ENCODE measurements at places on chromosomes 5 and 9.

DNA sequence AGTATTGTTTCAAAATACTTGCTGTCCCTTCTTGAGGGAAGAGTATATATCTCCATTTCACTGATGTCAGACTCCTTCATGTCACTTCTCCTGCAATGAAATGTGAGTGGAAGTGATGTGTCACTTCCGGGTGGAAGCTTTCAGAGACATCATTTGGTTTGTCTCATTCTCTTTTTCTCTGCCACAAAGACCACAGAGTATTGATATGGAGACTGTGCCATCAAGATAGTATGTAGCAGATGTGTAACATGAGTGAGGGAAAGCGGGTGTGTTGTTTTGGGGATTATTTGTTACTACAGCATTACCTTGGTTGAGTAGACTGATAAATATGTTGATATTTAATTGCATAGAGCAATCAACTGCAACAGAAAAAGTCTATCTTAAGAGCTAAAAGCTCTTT is 169.8 kb downstream of the FBXL7 start:
- DNase-seq, result no peak

GRCh38 chr9:19461135-19461534 is 52.3 kb downstream of the ACER2 start:
- no peak for DNase-seq

GRCh38 chr5:91125916-91126315 is 257.2 kb downstream of the ARRDC3 start:
- DNase-seq, result peak; percentile 24

GRCh38 chr5:127643607-127644006 is 5.3 kb upstream of the CTXN3 start:
- no peak for DNase-seq

- no peak for DNase-seq
These were observed 795.1 kb upstream of the CDH6 start for GRCh38 chr5:30398423-30398822.

DNA sequence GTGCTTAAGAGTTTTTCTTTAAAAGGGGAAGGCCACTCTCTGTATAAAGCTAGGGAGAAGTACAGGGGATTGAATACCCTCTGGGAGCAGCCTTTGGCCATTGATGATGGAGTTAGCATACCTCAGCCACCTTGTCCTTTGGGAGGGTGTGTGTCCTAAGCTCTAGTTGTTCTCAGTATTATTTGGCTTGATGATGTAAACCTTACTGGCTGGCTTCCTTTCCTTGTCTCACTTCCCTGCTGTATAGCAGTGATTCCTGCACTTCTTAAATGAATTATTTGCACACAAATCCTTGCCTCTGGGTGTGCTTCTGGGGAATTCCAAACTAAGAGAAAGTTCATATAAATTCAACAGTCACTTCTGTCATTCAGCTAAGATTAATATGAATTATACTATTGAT is 234.9 kb upstream of the RIOK2 start:
- DNase-seq, result no peak

DNA sequence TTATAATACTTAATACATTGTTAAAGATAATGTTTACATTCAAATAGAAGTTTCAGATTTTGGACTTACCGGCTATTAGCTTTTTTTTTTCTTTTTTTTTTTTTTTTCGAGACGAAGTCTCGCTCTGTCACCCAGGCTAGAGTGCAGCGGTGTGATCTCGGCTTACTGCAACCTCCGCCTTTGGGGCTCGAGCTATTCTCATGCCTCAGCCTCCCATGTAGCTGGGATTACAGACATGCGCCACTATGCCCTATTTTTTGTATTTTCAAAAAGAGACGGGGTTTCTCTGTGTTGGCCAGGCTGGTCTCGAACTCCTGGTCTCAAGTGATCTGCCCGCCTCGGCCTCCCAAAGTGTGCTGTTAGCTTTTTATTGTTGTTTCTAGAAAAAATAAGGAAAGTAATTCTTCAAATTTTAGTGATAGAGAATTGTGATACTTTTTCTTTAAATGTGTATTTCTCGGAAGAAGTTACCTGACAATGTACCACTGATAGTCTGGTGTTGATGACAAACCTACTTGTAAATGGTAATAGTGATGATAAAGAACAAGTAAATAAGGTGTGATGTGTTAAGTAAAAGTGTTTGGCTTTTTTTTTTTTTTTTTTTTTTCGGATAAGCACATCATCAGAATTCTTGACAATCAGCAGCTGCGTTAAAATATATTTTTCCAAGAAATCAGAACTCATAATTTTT is 2.7 kb downstream of the CDC42SE2 start:
- no peak for DNase-seq

GRCh38 chr5:33800241-33800950 is 91.4 kb downstream of the ADAMTS12 start:
- DNase-seq, result no peak

DNA sequence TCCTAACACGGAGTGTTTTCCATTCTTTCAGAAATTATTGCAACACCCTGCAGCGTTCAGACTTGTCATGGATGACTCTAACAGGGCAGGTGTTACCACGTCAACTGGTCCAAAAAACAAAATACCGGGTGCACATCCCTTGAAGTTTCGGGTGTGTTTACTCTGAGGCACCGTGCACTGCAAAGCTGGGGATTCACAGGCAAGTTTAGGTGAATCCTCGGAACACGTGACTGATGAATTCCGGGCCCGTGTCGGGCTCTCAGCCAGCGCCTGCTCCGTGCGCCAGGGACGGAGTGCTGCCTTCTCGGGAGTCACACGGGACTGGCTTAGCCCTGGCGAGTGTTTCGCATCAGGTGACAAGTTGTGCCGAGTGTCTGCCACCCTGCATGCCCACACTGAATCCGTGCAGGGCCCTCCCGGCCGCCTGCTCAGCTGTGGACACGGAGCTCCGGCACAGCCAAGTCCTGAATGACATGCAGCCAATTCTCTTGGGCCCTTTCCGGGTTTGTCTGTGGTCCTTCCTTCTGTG is 66.0 kb upstream of the IRX4 start:
- DNase-seq, result no peak

GRCh38 chr5:10707198-10708142 is 53.6 kb downstream of the DAP start:
- DNase-seq, result no peak

- DNase-seq, result peak; percentile 86
These were observed at the start of gene ZNF454 for GRCh38 chr5:178940569-178941360. Gene ZNF454 (plus strand): TSS chr5:178941198. CDS start chr5:178942792, 1,594 bp downstream.

DNA sequence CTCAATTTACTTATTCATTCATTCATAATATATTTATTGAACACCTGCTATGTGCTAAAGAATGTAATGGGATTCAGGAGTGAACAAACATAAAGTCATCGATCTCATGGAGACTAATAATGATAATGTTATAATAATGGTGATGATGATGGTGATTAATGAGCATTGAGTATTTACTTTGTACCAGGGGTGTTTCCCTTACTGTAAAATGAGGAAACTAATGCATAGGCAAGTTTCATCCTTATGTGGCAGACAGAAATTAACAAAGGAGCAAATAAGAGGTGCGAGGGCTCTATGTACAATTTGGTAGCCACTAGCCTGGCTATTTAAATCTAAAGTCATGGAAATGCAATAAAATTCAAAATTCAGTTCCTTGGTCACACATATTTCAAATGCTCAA is 11.1 kb upstream of the LCP2 start:
- DNase-seq, result no peak

- DNase-seq, result no peak
These were observed 5.1 kb downstream of the RNF14 start for GRCh38 chr5:141973871-141974595.

- DNase-seq, result no peak
These were observed 5.5 kb downstream of the EXOSC2 start for GRCh38 chr9:130699047-130699446.

DNA sequence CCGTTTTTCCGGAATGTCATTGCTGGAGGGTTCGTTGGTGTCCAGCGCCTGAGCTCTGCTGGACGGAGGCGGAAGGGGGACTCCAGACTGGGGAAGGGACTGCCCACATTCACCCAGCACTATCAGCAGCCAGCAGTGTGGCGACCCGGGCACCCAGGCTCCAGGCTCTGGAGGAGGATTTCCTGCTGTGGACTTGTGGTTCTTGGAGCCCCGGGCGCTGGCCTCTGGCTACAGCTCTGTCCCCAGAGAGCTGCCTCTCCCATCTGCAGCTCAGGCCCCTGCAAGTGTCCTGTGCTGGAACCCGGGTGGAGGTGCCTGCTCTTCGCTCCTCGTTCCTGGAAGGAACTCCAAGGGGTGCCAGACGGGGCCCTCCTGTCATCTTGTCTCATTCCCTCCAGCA is 152.6 kb downstream of the RGS3 start:
- no peak for DNase-seq

DNA sequence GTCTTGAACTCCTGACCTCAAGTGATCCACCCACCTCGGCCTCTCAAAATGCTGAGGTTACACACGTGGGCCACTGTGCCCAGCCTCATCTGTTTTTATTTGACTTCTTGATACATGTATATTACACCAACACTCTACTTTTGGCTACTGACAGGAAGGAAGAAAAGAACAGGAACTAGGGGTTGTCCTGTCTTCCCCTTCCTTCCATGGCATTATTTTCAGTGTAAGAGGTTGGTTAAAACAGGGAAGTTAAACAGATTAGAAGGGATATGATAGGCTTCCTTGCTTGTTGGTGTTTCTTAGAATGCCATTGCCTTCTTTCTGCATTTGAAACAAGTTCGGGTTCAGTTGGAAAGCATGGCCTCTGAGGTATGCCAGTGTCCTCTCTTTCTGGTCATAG is 312.8 kb downstream of the NDUFS4 start:
- DNase-seq, result no peak

GRCh38 chr5:135739383-135739981 is 95.0 kb upstream of the SLC25A48 start:
- no peak for DNase-seq

DNA sequence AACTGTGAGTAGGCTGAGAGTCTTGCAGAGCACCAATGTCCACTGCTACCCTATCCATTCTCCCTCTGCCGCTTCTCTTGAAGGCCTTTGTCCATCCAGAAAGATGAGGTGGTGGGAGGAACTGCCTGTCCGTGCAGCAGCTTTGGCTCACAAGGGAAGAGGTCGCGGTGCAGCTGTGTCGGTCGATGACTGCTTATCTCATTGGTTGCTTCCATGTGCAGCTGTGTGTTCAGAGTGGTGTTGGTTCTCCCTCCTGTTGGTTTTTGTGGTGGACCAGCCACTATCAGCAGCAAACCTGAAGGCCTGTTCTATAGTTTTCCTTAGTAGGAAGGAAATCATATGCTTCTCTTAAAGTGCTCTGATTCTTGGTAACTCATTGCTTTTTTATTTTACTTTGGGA is 40.7 kb downstream of the SPTAN1 start:
- DNase-seq, result no peak

DNA sequence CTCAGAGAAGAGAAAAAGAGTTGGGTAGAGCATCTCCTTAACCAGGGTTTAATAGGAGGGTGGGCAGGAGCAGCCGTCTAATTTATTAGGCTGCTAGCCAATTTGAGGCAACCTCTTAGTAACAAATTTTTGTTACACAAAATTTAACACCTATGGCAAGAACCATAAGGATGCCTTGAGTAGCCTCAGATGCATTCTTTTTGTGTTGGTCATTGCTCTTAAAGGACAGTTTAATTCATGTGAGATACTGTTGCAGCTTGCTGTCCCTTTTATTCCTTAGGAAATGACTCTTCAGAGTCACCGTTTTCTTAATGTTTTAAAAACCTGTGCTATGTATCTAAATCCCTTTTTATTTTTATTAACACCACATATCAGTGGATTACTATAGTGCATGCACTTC is 255.1 kb downstream of the MAST4 start:
- DNase-seq, result no peak

DNA sequence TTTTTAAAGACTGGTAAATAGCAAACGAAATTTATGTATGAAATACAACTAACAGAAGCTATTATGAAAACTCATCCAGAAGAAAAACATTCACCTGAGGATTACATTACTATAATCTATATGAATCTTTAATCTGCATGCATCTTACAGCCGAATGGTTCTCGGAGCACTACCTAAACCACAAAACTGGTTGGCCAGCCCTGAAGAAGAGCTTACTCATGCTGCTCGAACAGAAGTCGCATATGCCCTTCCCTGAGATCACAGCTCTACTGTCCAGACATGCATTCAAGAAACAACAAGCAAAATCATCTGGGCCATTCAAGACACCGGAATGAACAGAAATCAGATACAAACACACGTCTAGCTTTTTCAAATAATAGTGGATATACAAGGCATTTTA is 931.0 kb upstream of the DMAC1 start:
- no peak for DNase-seq

DNA sequence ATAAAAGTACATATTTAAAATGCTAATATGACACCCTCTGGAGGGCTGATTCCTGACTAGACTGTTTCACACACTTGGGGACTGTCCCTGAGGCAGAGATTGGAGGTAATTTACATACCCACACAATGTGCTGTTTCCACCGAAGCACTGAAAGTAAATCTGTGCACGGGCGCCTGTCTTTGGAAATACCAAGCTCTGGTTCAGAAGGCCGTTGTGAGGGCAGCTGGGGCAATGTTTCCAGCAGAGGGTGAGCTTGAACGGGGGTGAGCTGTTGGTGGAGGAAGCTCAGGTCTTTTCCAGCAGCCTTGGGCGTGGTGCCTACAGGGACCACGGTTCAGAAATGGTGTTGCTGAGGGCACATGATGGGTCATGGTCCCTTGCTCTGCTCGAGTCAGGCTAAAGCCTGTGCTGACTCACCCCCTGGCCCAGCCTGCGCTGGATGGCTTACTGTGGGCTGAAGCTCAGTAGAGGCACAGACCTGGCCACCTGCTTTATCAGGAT is 25.8 kb upstream of the HMCN2 start:
- DNase-seq, result no peak

GRCh38 chr5:122951658-122952057 is 84.9 kb downstream of the PPIC start:
- no peak for DNase-seq

DNA sequence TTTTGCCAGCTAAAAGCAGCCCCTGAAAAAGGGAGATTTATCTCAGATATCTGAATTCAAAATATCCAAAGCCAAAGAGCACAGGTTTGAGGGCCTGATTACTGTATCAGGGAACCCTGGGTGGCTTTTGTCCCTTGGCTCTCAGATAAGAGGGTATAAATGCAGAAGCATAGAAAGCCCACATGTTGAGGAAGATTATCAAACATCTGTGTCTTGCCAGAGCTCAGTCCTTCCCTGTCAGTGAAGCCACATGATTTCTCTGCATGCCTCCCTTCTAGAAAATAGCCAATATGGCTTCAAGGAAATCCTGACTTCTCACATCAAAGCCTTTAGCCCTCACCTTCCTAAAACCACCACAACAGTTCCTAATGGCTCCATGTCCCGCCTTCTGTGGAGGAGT is 408.0 kb upstream of the DMAC1 start:
- DNase-seq, result no peak

DNA sequence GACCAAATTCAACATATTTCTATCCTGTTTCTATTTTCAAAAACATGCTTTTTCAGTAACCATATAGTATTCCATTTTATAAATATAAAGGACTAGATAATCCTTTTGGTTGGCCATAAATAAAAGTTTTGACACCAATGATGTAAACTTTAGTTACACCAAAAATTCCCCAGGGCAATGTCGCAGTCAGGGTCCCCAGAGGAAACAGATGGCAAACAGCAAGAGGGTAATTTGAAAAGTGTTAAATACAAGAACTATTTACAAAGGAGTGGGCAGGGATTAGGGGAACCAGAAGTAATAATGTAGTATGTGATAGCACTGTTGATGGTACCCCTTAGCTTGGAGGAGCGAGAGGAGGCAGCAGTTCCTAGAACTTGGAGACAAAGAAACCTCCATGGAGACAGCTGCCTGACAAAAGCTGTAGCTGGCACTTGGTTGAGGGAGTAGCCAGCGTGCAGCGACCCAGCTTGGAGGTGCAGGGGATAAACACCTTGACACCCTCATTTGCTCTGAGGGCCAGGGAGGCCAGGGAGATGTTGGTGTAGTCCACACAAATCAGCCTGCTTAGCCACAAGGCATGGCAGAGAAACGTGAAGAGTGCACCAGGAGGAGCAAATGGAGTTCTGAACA is 18.3 kb upstream of the MSANTD3 start:
- no peak for DNase-seq

Data from astrocyte of the cerebellum (primary cell).